ENCODE measurements at places on chromosomes 5 and 9. TPM values are rescaled to one million over a fixed set of nuclear protein-coding genes. Genes with fewer than 3 reads are reported as not detected.

- no peak for DNase-seq
Observed at GRCh38 chr5:149584121-149584520, 2.8 kb downstream of the ARHGEF37 start.

DNA sequence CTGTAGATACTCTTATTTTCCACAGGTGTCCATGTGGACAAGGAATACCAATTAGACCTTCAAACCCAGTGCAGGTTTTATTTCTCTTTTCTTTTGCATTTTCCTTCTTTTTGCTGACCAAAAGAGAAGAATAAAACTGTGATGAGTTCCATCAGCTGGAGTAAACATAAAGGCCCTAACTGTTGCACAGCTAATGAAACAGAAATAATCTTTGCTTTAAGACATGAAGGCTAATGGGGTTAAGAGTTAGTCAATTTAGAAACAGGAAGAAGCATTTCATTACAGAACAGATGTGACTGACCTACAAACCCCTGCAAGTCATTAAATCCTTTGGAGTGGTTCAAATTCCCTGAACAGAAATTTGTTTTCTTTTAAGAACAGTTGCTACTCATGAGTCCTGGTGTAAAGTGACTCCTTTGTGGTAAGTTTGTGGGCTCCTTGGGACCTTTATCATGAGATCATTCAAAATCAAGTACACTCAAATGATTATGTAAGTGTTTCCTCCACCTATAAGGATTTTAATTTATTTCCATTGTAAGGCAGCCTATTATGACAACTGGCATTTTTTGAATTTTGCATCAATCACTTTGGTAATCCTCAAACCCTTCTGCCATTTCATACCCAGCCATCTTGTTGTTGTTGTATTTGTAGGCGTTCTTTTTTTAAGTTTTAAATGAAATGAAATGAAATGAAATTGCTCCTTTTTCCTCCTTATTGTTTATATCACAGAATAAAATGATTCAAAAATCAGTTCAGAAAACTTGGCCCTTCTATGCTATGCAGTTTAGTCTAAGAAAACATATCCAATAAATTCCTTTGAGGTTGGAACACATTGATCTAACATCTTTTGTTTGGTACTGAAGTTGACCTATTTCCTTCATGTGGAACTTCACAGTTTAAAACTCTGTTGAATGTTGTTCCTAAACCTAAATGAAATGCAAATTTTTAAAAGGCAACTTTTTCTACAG, 1.3 kb downstream of the MINAR2 start:
- no peak for DNase-seq

DNA sequence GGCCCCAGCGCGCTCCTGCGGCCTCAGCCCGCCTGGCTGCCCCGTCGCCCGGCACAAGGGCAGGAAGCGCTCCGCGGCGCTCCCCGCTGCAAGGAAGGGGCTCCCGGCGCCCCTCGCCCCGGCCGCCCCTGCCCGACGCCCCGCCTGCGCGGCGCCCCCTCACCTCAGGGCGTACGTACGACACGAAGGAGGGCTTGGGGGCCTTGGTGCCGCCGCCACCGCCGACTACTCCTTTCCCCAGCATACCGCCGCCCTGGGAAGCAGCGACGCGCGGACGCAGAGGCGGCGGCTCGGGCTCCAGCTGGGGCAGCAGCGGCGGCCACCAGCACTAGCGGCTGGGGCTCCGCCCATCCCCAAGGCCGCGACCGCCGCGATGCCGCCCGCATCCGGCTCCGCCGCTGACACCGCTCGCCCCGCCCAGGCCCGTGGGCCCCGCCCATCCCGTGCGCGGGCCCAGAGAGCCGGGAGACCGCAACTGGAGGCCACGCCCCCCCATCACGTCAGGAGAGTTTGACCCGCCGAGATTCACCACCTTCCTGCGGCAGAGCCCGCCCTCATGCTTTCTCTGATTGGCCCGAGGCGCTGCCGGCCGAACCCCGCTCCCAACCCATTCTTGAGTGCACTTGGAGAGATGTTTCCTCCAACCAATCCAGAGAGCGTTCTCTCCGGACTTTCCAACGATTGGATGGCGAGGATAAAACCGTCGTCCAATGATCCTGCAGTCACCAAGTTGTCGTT, at the start of gene MTMR12:
Gene MTMR12, minus strand, starts transcription at position 345 of the 738 bp plus-strand sequence. Its CDS starts 101 bp downstream, at position 244.
- peak; percentile 100 for DNase-seq

GRCh38 chr9:33623658-33624586, 99.9 kb downstream of the ANKRD18B start:
- DNase-seq: peak; percentile 64

DNA sequence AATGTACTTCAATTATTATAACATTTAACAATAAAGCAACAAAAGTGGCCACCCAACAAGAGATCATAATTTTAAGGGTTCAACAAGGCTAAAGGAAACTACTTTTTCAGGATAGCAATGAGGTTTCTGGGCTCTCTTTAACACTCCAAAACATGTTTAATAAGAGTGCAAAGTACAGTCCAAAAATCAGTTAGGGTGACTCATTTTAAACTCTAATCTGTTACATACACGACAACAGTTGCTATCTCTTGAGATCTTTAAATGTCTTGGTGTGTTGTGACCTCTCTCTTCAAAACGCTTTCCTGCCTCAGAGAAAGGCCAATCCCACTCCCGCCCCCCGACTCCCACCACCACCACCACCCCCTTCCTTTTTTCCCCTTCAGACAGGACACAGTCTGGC, 11.5 kb downstream of the NFIB start:
- no peak for DNase-seq

ENTPD2 gene
- total RNA-seq: 0.59 TPM

- no peak for DNase-seq
Observed at GRCh38 chr9:89048616-89049015, 57.3 kb downstream of the S1PR3 start.

DNA sequence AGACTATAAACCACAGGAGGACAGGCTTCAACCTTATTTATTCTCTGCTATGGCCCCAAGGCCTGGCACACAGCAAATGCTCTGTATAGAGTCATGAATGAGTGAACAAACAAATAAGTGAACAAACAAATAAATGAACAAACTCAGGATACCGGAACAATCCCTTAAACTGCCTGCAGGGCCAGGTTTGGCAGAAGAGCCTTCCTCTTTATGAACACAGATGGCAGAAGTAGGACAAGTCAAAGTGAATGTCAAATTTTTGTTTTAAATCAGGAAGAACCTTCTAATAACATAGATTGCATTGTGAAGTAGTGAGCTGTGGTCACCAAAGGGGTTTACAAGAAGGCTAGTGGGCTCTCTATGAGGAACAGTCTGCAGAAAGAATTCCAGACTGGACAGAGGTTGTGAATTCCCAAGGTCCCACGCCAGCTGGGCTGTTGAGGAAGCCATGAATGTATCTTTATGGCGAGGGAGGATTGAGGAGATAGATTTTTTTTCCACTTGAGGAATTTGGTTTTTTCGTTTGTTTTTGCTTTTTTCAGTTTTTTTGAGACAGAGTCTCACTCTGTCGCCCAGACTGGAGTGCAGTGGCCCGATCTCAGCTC, 30.3 kb upstream of the STING1 start:
- DNase-seq: no peak

CCL27 gene
- total RNA-seq: not detected

DNA sequence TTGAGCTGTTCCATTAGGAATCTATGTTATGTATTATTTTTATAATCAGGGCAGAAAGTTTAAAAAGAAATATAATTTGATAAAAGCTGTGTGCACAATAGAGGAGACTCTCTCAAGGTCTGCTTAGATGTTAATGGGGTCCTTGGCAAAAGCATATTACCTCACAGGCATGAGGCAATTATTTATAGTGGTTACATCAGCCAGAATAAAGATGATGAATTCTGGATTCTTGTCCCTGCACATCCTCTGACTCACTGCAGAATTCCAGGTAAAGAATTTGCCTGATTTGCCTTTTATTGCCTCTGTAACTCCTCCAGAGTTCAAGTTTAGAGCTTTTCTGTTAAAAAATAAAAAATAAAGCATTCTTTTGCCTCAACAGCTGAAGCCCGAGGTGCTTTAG, 253.6 kb downstream of the MAST4 start:
- no peak for DNase-seq

GRCh38 chr5:154087260-154087659, 48.5 kb downstream of the MFAP3 start:
- no peak for DNase-seq

DNA sequence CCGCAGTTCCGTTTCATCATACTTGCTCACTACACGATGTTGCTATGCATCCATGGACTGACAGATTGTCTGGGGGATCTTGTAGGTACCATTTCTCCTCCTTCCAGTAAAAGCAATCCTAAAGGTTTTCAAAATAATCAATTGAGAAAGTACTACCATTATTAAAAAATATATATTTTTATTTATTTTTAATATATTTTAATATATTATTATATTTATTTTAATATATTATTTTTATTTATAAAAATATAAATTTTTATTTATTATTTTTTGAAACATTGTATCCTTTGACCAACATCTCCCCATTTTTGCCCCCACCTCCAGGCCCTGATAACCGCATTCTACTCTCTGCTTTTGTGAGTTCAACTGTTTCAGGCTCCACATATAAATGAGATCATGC, 237.6 kb upstream of the IRX4 start:
- DNase-seq: no peak

DNA sequence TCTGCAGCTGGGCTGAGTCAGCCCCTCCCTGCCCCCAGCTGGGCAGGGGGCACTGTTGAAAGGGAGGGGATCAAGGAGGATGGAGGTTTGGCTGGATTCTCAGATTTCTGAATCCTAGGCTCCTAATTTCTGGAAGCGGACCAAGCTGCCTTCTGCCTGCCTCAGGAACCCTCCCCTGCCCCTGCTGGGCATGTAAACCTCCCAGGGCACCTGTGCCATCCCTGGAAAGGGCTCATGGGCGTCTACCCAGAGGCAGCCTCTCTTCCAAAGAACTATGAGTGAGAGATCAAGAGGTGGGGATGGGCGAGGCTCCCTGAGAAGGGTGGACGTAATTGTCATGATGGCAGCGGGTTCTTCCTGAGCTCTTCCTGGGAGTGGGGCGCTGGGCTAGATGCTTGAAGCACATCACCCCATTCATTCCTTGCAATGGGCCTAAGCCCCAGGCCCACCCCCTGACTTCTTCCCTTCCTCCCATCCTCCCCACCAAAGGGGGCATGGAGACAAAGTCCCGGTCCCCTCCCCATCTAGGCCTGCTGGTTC, 21.6 kb downstream of the CSF1R start:
- no peak for DNase-seq

GRCh38 chr9:99873943-99874584, 32.4 kb upstream of the STX17 start:
- no peak for DNase-seq

- DNase-seq: no peak
Observed at GRCh38 chr9:36603006-36603405, 30.3 kb downstream of the MELK start.

F2RL2 gene
- not detected for total RNA-seq

- DNase-seq: no peak
Observed at GRCh38 chr5:80957031-80957761, 3.0 kb upstream of the RASGRF2 start.

DNA sequence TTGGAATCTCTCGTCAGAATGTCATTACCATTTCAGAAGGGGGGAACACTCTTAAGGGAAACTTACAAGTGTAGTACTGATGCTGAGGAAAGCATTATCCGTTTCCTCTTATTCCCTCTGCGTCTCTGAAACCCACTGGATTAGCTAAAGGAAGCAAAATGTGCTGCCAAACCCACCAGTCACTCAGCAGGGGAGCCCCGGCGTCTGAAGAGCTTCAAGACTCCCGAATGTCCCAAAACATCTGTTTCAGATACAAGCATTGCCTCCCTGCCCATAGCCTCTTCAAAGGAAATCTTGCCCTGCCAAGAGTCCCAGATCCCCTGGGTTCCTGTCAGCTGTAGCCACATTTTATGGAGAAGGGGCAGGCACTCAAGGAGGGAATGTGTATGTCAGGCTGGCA, 1.0 kb upstream of the HCN1 start:
- no peak for DNase-seq

DNA sequence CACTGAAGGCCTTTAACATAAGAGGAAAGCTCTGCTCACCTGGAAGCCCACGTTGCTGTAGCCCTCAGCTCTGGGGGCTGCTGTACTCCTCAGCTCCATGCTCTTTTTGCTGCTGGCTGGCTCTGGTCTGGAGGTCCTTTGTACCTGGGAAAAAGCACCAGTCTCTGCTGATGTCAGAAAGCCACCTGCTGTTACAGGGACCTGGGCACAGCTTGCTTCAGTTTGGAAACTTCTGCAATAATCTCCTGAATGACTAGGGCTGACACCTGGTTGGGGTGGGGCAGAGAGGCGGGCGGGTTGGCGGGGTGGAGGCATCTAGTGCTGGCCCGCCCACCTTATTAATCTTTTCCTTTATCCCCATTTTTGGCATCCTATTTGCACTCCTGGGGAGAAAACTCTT, at the start of gene SLC28A3:
Gene SLC28A3, minus strand, starts transcription at position 224 of the 400 bp plus-strand sequence. Its CDS starts 125 bp downstream, at position 99.
- no peak for DNase-seq

SHC3 gene
- 0.20 TPM for total RNA-seq

DNA sequence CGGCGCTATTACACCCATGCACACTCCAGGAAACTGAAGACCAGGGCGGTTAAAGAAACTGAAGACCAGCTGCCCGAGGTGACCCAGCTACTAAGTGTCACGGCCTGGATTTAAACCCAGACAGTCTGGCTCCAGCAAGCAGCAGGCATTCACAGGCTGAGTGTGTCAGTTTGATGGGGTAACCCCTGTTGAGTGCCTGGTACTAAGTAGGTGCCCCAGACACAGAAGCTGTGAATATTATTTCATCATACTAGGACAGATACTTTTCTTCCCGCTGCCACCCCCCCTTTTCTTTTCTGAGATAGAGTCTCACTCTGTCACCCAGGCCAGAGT, 7.3 kb downstream of the ENG start:
- no peak for DNase-seq

DNA sequence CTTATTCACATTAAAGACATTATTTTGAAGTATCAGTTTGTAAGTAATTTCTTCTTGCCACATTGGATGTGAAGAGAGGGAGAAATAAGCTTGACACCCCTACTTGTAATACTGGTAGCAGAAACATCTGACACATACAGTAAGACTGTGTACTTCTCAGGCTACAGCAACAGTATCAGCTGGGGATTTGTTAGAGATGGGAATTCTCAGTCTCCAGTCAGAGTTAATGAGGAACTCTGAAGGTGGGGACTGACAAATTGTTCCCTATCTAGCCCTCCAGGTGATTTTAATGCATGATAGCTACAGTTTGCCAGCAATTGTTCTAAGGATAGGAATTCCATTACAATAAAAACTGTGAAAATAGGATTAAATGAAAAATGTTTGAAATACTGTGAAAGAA, 524.8 kb downstream of the PRR16 start:
- no peak for DNase-seq

FOXI1 gene
- total RNA-seq: not detected

DNA sequence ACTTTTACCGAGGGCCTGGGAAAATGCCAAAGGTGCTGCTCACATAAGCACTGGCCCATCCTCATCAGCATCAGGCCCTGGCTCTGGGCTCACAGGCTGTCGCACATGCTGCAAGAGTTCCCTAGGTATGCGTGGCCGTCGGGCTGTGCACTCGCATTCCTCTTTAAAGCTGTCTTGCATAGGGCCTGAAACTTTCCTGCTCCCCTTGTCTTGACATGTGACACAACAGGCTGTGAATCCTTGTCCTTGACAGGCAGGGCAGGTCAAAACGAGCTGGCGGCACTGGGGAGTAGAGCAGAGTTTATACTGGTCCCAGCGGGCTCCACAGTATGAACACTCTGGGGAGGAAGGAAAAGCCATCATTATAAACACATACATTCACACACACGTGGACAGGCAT, 30.7 kb downstream of the TSTD2 start:
- DNase-seq: no peak
